ENCODE measurements at places on chromosomes 13 and 19. TPM values are rescaled to one million over a fixed set of nuclear protein-coding genes. Genes with fewer than 3 reads are reported as not detected.
A peak's percentile ranks its signal among the peaks of the same experiment; 100 is the strongest.

DNA sequence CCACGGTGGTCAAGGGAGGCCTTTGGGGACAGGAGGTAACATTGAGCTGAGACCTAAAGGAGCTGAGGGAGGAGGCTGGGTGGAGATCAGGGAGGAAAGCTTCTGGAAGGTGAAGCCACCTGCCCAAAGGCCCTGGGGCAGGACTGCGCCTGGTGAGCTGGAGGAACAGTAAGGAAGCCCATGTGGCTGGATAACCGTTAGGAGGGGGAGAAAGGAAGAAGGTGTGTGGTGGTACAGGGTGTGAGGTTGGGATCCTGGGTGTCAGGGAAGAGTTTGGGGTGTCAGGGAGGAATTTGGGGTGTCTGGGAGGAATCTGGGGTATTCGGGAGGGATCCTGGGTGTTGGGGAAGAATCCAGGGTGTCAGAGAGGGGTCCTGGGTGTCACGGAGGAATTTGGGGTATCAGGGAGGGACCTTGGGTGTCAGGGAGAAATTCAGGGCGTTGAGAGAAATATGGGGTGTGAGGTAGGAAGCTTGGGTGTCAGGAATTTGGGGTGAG, 695 bp downstream of the TICAM1 start:
- H3K36me3 ChIP-seq, result no peaks in the 10 kb centered on the region
- no peak for DNase-seq
- H3K4me1 ChIP-seq, result no peaks in the 10 kb centered on the region
- peak overlapping the region; percentile 50 for H3K4me3 ChIP-seq
- peaks cover 15% of the 10 kb centered on the region for H3K27me3 ChIP-seq

GRCh38 chr19:50906217-50906616, 5.0 kb downstream of the KLK4 start:
- H3K27me3 ChIP-seq, result peaks cover 49% of the 10 kb centered on the region
- no peaks in the 10 kb centered on the region for H3K4me1 ChIP-seq
- no peaks in the 10 kb centered on the region for H3K36me3 ChIP-seq
- H3K27ac ChIP-seq, result no peak overlapping the region

- H3K36me3 ChIP-seq, result no peaks in the 10 kb centered on the region
- no peaks in the 10 kb centered on the region for H3K27me3 ChIP-seq
- peak overlapping the region; percentile 80 for H3K27ac ChIP-seq
- H3K4me1 ChIP-seq, result peaks cover 15% of the 10 kb centered on the region
Observed at GRCh38 chr19:6737873-6738786, 750 bp upstream of the GPR108 start.

Gene MISP3
- total RNA-seq, result 19.4 TPM

GRCh38 chr13:59126474-59126873, 1037.3 kb downstream of the DIAPH3 start:
- peaks cover 10% of the 10 kb centered on the region for H3K4me1 ChIP-seq
- H3K4me3 ChIP-seq, result no peak overlapping the region
- H3K36me3 ChIP-seq, result no peaks in the 10 kb centered on the region
- DNase-seq, result no peak

- H3K4me3 ChIP-seq, result peak within 1 kb of the TSS; percentile 98
- H3K27me3 ChIP-seq, result no peaks in the 10 kb centered on the region
Observed at GRCh38 chr19:708154-709143, at the start of gene PALM. TSS of gene PALM (plus strand) at chr19:708935. CDS start at chr19:709147, 212 bp downstream.

Gene LRRC8E
- 3.5 TPM for total RNA-seq

DNA sequence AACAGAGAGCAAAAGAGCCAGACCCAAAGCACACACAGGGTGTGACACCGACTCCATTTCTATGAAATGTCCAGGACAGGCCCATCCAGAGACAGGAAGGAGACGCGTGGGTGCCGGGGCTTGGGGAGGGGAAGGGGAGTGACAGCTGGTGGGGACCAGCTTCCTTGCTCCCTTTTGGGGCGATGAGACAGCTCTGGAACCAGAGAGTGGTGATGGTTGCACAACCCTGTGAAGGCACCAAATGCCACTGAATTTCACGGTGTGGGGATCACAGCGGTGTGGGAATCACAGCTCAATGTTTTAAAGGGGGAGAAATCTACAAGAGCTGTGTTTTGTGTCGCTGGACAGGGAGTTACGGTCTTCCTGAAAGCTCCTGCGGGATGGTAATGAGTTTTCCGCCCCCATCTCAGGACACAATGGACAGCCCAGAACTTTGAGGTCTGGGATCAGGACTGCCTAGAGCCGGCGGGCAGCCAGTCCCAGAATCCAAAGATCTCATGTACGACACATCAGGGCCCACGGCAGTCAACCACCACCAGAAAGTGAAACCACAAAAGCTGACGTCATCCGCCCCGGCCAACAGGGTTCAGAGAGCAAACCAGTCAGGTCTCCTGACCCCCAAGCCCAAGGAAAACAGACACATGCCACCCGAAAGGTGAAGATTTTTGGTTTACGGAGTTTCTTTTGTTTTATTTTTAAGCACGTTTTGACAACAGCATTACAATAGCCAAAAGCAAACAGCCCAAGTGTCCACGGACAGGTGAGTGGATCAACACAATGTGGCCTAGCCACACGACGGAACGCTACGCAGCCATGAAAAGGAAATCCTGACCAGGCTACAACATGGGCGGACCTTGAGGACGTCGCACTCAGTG, 7.3 kb downstream of the SGTA start:
- H3K27ac ChIP-seq, result peak overlapping the region; percentile 15
- H3K4me3 ChIP-seq, result no peak overlapping the region
- H3K36me3 ChIP-seq, result no peaks in the 10 kb centered on the region
- peaks cover 4% of the 10 kb centered on the region for H3K4me1 ChIP-seq

DNA sequence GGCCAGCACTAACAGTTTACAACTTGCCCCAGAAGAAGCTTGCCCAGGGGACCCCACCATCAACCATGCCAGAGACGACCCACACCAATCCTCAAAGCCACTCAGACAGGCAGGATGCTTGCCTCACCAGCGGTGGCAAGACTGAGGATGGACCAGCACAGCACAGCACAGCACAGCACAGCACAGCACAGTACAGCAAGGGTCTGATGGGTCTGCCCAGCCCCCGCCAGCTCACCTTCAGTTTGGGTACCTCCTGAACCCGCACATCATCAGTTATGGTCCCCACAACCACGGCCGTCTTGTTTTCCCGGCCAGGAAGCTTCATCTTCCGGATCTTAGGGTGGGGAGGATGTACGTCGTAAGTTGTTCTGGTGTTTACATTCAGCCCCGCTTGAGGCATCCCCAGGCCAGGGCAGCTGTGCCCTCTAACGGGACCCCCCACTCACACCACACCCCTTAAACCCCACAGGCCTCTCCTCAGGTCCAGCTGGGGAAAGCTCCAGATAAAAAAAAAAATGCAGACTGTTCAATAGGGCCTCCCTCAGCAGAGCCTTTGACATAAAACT, 1.7 kb upstream of the FAM83E start:
- peaks cover 23% of the 10 kb centered on the region for H3K4me1 ChIP-seq
- DNase-seq, result no peak
- H3K27me3 ChIP-seq, result no peaks in the 10 kb centered on the region
- H3K36me3 ChIP-seq, result peaks cover 26% of the 10 kb centered on the region
- no peak overlapping the region for H3K27ac ChIP-seq

DNA sequence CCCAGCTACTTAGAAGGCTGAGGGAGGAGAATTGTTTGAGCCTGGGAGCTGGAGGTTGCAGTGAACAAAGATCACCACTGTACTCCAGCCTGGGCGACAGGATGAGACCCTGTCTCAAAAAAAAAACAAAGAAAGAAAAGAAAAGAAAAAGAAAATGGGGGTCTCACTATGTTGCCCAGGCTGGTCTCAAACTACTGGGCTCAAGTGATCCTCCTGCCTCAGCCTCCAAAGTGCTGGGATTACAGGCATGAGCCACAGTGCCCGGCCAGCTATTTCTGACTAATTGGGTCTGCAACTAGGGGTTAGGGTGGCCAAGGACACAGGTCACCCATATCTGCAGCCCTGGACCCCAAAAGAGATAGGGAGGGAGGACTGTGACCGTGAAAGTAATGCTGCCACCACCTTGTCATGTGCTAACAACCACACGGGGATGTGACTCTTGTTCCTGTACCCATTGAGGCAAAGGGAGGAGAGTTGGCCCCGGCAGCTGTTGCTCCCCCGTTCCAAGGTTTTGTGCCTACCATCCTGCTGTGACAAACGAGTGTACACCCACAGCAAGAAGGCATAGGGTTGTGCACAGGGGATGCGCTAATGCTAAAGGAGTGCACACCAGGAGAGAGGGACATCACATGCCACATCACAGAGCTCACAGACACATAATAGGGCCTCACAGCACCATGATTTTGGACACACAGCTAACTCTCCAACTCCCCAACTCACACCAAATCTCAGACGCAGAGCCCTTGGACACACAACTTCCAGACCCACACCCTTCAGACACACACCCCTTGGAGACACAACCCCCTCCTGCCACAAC, 619 bp downstream of the MEF2B start:
- H3K4me3 ChIP-seq, result no peak overlapping the region
- H3K27me3 ChIP-seq, result peaks cover 12% of the 10 kb centered on the region
- H3K36me3 ChIP-seq, result no peaks in the 10 kb centered on the region
- no peak overlapping the region for H3K27ac ChIP-seq
- no peaks in the 10 kb centered on the region for H3K4me1 ChIP-seq

GRCh38 chr13:111924678-111925075, 142.3 kb upstream of the SOX1 start:
- DNase-seq, result no peak
- H3K27me3 ChIP-seq, result peaks cover 46% of the 10 kb centered on the region
- no peak overlapping the region for H3K27ac ChIP-seq
- no peaks in the 10 kb centered on the region for H3K36me3 ChIP-seq
- no peak overlapping the region for H3K4me3 ChIP-seq

DNA sequence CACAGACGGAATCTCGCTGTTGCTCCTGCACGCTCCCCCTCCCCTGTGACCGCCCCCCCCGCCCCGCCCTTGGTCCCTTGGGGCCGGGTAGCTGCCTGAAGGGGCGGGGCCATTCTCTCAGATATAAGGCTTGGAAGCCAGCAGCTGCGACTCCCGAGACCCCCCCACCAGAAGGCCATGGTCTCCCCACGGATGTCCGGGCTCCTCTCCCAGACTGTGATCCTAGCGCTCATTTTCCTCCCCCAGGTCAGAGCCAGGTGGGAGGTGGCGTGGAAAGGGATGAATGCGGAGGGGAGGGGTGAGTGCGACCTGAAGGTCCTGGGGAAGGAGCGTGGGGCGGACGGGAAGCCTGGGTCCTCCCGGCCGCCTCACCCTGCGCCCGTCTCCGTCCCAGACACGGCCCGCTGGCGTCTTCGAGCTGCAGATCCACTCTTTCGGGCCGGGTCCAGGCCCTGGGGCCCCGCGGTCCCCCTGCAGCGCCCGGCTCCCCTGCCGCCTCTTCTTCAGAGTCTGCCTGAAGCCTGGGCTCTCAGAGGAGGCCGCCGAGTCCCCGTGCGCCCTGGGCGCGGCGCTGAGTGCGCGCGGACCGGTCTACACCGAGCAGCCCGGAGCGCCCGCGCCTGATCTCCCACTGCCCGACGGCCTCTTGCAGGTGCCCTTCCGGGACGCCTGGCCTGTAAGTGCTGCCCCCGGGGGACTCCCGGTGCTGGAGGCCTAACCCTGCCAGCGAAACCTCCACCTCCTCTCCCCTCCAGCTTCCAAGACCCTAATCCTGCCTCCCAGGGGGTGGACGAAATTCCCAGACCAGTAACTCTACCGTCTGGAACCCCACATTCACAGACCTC, at the start of gene DLL3:
TSS of gene DLL3 (plus strand) at position 150 of the 845 bp plus-strand sequence. CDS start at position 178, 28 bp downstream.
- no peak within 1 kb of the TSS for H3K27ac ChIP-seq
- H3K4me1 ChIP-seq, result no peaks in the 10 kb centered on the region
- no peaks in the 10 kb centered on the region for H3K36me3 ChIP-seq

DNA sequence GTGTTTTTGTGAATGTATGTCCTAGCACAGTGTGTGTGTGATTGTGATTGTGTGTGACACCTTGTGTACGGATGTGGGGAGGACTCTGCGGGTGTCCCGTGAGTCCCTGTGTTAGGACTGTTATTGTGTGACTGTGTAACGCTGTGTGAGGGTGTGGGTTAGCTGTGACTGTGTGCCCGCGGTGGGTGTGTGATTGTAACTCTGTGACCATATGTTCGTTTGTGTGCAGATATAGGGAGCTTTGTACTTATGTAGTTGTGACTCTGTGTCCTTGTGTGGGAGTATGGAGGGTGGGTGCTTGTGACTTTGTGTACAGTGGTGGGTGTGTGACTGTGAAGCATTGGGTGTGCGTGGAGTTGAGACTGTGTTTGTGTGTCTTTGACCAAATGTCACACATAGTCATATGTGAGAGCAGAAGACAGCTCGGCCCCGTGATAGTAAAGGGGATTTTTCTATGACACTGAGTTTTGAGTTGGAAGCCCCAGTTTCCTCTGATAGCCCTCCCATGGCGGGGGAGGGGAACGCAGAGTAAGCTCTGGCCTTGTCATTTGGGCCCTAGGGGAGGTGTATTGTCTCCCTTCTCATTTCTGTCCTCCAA, 949 bp upstream of the ZNF260 start:
- H3K4me1 ChIP-seq, result peaks cover 4% of the 10 kb centered on the region
- peak overlapping the region; percentile 95 for H3K27ac ChIP-seq
- H3K4me3 ChIP-seq, result peak overlapping the region; percentile 75
- no peaks in the 10 kb centered on the region for H3K36me3 ChIP-seq
- H3K27me3 ChIP-seq, result no peaks in the 10 kb centered on the region

- H3K4me3 ChIP-seq, result no peak overlapping the region
- peaks cover 41% of the 10 kb centered on the region for H3K4me1 ChIP-seq
- DNase-seq, result no peak
- H3K27me3 ChIP-seq, result no peaks in the 10 kb centered on the region
- H3K27ac ChIP-seq, result peak overlapping the region; percentile 74
Observed at GRCh38 chr19:38266981-38267597, 2.7 kb downstream of the SPINT2 start.

DNA sequence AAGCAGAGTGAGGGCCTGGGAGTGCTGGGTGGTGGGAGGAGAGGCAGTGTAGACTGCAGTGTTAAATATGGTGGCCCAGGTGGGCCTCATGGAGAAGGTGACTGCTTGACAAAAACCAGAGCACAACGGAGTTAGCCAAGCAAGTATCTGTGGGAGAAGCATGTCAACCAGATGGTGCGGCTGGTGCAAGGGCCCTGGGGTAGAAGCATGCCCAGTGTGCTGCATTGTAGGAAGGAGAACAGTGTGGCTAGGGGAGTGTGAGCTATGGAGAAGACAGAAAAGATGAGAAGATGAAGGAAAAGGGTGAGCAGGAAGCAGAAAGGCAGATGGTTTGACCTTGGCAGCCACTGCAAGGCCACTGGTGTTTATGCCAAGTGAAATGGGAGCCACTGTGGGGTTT, 2.2 kb upstream of the VSTM2B start:
- no peaks in the 10 kb centered on the region for H3K36me3 ChIP-seq
- H3K4me3 ChIP-seq, result no peak overlapping the region
- H3K4me1 ChIP-seq, result peaks cover 8% of the 10 kb centered on the region
- H3K27ac ChIP-seq, result no peak overlapping the region

DNA sequence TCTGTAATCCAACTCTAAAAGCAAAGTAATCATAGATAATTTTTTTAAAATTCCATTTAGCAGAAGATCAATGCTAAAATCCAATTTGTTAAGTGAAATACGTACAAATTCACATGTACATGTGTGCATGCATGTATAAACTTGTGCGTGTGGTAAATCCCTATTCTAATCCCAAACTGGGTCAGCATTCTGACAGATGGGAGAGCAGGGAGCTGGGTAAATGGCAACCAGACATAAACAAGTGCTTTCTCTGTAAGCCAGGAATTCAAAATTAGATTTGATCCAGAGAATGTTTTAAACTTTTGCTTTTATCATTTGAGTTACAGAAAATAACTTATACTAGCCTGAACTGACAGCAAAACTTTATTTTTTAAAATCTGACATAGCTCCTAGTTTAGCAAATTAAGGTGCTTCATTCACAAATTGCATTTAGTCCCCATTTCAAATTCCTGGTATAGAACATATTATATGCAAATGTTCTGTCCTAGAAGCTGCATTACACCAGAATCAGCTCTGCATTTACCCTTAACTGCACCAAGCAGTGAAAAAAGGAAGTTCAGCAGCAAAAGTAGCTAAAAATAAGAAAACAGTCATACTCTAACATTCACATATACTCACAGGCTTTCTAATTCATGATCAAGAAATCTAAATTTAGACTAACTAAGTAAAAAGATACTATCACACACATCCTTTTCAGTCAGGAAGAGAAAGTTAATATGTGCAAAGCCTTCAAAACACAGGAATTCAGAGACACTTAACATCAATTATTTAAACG, 32.6 kb downstream of the UBL3 start:
- H3K27ac ChIP-seq, result no peak overlapping the region

Data from cardiac muscle cell (in vitro differentiated cells and primary cell).